ENCODE measurements at places on chromosomes 11 and 22.
A peak's percentile ranks its signal among the peaks of the same experiment; 100 is the strongest.

- DNase-seq = peak; percentile 34
These were observed 4.1 kb upstream of the CD82 start for GRCh38 chr11:44561275-44561805.

- peak; percentile 98 for DNase-seq
These were observed at the start of gene DDX10 for GRCh38 chr11:108664730-108665525. Gene DDX10, plus strand, starts transcription at chr11:108665069. Its CDS starts 85 bp downstream, at chr11:108665154.

DNA sequence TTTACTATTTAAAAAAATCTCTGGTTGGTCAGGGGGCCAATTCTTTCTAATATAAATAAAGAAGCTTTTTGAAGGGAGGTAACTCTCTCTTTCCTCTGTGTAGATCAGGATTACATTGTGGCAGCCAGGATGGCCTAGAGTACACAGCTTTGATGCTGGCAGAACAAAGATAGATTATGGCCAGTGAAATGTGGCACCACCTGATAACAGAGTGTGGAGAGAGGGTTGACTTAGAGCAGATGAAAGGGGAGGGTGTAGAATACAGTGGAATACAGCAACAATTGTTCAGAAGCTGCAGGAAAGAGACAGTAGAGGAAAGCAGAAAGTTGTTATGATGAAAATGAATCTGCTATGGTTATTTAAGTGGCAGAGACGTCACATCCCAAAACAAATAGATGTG is 99.0 kb downstream of the FAR1 start:
- DNase-seq = no peak

DNA sequence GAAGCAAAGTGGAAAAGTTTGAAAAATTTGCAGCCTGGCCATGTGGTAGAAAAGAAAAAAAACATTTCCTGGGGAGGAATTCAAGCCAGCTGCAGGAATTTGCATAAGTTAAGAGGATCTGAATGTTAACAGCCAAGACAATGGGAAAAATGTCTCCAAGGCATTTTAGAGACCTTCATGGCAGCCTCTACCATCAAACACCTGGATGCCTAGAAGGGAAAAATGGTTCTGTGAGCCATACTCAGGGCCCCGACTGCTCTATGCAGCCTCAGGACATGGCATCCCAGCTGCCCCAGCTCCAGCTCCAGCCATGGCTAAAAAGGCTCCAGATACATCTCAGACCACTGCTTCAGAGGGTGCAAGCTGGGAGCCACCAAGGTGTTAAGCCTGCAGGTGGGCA is 149.1 kb upstream of the SOX6 start:
- DNase-seq = no peak

DNA sequence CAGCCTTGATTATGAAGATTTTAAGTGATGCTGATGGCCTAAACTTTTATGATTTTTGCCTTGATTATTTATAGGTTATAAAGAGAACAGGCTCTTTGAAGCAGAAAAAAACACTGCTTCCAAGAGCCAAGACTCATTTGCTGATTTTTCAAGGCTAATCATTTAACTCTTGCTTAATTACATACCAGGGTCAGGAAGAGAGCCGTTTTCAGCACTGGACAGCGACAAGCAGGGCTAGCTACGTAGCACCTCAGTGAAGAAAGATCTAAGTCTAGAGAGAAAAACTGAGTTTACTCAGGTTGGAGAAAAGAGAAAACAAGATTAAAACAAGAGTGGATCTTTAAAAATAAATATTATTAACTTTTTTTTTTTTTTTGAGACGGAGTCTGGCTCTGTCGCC is 615.4 kb upstream of the B3GAT1 start:
- peak; percentile 27 for DNase-seq

DNA sequence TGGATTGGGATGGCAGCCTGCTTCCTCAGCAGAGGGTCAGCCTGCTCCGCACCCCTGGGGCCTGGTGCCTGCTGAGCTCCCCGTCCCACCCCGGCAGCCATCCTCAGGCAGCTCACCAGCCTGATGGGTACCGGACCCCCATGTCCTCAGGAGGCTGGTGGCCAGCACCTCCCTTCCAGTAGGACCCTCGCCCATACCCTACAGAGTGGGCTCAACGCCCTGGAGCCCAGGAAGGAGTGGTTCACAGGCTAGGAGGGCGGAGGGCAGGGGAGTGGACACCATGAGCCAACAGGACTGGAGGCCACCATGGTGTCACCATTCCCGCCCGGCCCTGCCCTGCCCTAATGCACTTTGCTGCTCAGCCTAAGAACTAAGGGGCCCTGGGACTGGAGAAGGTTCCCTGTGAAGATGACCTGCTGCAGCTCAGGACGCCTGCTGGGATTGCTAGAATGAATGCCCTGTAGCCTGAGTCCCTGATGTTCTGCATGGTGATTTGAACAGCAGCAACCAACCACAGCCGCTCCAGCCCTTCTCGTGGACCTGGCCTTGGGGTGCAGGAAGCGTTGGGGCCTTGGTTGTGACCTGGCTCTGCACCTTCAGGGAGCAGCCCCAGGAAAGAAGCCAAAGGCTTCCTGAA is 1080.8 kb downstream of the BRD1 start:
- DNase-seq = no peak

DNA sequence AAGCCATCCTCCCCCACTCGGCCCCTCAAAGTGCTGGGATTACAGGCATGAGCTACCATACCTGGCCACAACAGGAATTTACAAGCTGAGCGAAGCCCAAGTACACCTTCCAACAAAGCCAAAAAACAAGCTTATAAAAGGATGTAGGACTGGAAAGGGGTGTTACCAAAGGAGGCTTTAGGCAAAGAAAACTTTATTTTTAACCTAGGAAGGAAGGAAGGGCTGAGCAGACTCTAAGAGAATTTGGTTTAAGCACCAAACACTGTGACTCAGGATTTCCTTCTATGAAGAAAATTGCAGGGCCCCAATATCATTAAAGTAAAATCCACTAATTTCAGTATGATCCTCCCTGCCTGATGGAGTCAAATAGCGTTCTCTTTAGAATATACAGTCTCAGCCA is 12.1 kb downstream of the DENND5A start:
- DNase-seq = no peak

GRCh38 chr11:21480240-21480639 is 712.6 kb upstream of the ANO5 start:
- DNase-seq = no peak

- no peak for DNase-seq
These were observed 53.4 kb upstream of the EMID1 start for GRCh38 chr22:29152045-29152953.

DNA sequence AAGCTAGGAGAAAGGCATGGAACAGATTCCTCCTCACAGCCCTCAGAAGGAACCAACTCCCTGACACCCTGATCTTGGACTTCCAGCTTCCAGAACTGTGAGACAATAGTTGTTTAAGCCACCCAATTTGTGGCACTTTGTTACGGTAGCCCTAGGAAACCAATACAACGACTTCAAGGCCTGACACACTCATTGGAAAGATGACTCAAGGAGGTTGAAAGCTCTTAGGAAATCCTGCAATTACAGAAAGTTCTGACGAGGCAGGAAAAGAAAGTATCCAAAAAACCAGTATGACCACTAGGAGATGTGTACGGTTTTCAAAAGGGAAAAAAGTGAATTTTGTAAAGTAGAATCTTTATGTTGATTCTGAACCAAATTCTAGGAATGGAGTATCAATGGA is 161.4 kb downstream of the SWAP70 start:
- peak; percentile 85 for DNase-seq

GRCh38 chr11:130778705-130779104 is 137.6 kb downstream of the SNX19 start:
- DNase-seq = no peak

DNA sequence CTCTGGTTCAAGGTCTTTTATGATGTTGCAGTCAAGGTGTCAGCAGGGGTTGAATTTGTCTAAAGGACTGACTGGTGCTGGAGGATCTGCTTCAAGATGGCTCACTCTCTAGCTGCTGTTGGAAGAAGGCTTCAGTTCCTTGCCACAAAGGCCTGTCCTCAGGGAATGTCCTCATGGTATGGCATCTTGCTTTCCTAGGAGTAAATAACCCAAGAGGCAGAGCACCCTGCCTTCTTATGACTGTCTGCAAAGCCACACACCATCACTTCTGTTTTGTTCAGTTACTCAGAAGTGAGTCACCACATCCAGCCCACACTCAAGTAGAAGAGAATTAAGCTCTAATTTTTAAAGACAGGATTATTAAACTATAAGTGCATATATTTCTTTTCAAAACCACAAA is 45.2 kb downstream of the PLAAT5 start:
- peak; percentile 66 for DNase-seq

DNA sequence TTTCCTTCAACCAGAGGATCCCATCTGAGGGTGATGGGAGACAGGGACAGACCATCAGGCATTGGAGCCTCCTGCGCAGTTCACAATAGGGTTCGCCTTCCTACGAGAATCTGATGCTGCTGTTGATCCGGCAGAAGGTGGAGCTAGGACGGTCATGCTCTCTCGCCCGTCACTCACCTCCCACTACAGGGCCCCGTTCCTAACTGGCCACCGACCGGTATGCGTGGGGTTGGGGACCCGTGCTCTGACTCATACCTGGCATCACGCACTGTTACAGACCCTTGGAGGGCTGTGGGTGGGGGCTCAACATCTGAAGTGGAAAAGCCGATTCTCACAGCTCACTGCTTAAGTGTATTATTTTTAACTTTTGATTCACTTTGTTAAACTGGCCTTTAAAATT is 402.3 kb downstream of the BRD1 start:
- DNase-seq = no peak

DNA sequence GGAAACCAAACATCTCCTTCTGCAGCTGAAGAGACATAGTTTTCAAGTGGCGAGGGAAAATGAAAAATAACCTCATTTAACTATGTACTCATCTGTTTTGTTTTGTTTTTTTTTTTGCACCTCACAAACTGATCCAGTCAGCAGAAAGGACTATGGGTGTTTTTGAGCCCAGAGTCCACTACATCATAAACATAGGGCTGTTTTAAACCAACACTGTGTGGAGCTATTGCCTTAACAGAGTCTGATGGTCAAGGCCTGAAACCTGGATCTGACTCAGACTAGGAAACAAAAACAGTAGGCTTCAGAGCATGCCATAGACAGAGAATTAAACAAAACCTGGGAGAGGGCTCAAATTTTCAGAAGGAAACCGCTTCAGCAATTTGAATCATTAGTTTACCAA is 99.3 kb upstream of the FSHB start:
- no peak for DNase-seq

DNA sequence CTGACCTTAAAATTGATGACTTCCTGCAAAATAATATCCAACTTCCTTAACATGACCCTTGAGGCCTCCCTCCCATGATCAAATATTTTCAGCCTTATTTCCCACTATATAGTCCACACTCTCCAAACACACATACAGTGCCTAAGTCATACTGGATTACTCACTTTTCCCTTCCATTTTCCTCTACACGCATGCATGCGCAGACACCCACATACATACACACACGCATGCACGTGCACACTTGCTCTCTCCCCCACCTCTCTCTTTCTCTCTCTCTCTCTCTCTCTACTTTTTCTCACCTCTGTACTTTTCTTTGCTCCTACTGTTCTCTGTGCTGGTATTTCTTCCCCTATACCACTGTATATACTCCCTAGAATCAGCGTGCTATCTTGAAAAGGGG is 28.1 kb downstream of the DLG2 start:
- no peak for DNase-seq

DNA sequence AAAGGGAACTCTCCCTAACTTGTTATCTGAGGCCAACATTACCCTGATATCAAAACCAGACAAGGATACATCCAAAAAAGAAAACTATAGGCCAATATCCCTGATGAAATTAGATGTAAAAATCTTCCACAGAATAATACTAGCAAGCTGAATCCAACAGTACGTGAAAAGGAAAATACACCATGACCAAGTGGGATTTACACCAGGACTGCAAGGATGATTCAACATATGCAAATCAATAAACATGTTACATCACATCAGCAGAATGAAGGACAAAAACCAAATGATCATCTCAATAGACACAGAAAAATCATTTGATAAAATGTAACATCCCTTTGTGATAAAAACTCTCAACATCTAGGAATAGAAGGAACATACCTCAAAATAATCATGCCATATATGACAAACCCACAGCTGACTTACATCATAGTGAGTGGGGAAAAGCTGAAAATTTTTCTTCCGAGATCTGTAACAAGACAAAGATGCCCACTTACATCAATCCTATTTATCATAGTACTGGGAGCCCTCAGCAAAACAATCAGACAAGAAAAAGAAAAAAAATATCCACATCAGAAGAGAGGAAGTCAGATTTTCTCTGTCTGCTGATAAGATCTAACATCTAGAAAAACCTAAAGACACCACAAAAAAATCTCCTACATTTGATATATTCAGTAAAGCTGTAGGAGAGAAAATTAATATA is 703.3 kb upstream of the ANO5 start:
- DNase-seq = no peak

DNA sequence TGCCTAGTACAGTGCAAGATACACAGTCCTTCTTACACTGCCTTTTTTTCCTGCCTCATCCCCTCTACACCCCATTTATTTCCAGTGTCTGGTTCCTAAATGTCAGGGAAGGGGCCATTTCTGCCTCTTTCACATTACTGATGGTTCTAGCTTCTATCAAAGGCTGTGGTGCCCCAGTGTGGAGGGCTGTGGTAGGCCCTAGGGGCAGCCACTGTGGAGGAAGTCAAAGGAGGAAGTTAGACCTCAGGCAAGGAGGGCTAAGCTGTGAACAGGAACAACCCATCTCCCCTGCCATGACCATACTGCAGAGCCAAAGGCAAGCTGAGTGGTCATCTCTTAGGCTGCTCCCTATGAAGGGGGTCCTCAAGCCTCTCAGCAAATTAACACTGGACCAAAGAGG is 81.9 kb upstream of the CRTAM start:
- DNase-seq = no peak

GRCh38 chr22:49786976-49787706 is 40.5 kb downstream of the BRD1 start:
- DNase-seq = no peak

- DNase-seq = peak; percentile 5
These were observed 72.7 kb downstream of the RAB38 start for GRCh38 chr11:88102598-88102934.

DNA sequence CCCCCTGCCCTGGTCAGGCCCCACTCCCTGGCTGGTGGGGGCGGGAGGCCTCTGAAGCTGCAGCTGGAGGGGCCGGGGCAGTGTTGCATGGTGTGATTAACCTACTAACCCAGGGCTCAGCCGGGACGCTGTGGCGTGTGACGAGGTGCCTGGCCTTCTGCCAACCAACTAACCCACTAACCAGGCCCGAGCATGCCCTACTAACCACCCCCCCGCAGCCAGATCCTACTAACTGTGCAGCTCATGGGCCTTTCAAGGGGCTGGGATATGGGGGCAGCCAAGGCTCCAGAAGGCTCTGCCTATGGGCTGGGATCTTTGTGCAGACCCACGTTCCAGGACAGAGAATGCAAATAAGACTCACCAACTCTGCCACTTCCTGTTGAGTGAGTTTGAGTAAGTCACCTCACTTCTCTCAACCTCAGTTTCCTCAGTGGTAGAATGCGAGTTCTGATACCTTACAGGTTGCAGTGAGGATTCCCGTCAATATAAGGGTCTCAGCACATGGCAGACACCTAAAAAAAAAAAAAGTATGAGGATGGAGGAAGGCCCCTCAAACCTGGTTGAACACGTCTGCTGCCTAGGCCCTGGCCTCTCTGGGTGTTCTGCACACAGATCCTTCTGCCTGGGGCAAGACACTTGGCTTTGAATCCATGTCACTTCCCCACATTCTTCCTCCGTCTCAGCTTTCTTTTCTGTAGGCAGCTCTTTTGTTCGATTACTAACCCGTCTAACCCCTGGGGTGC is 14.1 kb downstream of the MIAT start:
- DNase-seq = no peak
